Caco-2 (cell line): ENCODE measurements at places on chromosomes 3 and 15.

DNA sequence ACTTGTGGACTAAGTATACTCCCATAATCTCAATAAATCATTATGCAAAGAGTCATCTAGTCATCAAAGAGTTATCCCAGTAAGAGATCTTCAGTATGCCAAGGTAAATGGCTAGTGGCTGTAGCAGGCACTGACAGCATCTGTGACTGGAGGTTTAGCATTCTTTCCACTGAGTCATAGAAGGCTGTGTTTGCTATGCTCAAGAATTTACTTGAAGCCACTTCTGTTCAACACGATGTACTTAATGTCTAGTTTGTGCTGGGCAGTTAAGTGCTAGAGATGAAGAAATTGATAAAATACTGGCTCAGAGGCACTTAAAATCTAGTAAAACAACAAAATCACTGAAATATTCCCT, 13.0 kb downstream of the ZBED2 start:
- DNase-seq: peak; percentile 34
- H3K4me1 ChIP-seq: peaks cover 20% of the 10 kb centered on the region
- no peaks in the 10 kb centered on the region for H3K36me3 ChIP-seq
- no peak overlapping the region for H3K4me3 ChIP-seq
- peak overlapping the region; percentile 68 for H3K27ac ChIP-seq
- H3K27me3 ChIP-seq: no peaks in the 10 kb centered on the region

- H3K27ac ChIP-seq: no peak overlapping the region
- H3K4me1 ChIP-seq: 0 out of 2 replicates have a peak, but pooled peaks cover under 1% of the 10 kb centered on the region
- no peaks in the 10 kb centered on the region for H3K36me3 ChIP-seq
- H3K27me3 ChIP-seq: no peaks in the 10 kb centered on the region
- no peak for DNase-seq
Observed at GRCh38 chr15:77426871-77427270, 6.2 kb downstream of the HMG20A start.

GRCh38 chr3:8492744-8493511, 8.7 kb upstream of the LMCD1 start:
- peak overlapping the region; percentile 82 for H3K27ac ChIP-seq
- peaks cover 70% of the 10 kb centered on the region for H3K4me1 ChIP-seq

DNA sequence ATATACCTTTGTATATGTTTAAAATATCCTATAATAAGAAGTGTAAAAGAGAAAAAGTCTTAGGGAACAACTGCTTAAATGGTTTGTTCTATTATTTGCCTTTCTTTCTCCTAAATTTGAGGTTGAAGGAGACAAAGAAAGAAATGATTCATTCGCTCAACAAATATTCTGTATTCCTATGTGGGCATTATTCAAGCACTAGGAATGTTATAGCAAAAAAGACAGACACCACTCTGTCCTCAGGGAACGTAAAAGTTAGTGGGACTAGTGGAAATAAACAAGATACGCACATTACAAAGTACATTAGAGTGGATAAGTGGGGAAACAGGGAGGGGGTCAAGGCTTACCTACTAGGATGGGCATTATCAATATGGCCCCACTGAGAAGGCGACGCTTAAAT, 332.2 kb downstream of the LPP start:
- no peaks in the 10 kb centered on the region for H3K27me3 ChIP-seq
- no peak for DNase-seq
- no peaks in the 10 kb centered on the region for H3K4me1 ChIP-seq
- no peak overlapping the region for H3K27ac ChIP-seq
- H3K36me3 ChIP-seq: no peaks in the 10 kb centered on the region

GRCh38 chr3:187954516-187954872, 199.5 kb upstream of the LPP start:
- H3K4me3 ChIP-seq: no peak overlapping the region
- peaks cover 15% of the 10 kb centered on the region for H3K4me1 ChIP-seq
- no peaks in the 10 kb centered on the region for H3K27me3 ChIP-seq
- no peak overlapping the region for H3K27ac ChIP-seq

GRCh38 chr15:24039683-24040082, 352.6 kb upstream of the NDN start:
- DNase-seq: no peak
- H3K4me3 ChIP-seq: no peak overlapping the region
- H3K36me3 ChIP-seq: no peaks in the 10 kb centered on the region
- H3K27ac ChIP-seq: no peak overlapping the region
- H3K27me3 ChIP-seq: no peaks in the 10 kb centered on the region
- H3K4me1 ChIP-seq: no peaks in the 10 kb centered on the region
